ENCODE measurements at places on chromosomes 11 and 22. TPM values are rescaled to one million over a fixed set of nuclear protein-coding genes. Genes with fewer than 3 reads are reported as not detected.
A peak's percentile ranks its signal among the peaks of the same experiment; 100 is the strongest.

DNA sequence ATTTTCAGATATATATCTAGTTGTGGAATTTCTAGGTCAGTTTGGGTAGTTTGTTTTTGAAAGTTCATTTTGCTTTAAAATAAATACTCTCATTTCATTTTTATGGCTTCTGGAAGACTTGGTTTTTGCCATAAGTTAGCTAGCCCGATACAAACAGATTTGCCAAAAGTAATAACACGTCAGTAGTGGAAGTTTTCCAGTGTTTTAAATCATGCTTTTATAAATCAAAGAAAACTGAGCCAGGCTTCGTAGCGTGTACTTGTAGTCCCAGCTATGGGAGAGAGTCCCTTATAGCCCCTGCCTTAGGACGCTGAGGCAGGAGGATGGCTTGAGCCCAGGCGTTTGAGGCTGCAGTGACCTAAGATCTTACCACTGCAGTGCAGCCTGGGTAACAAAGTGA, 21.7 kb upstream of the MICALL1 start:
- no peak for DNase-seq

GRCh38 chr22:22573047-22573889, 14.2 kb upstream of the PRAME start:
- DNase-seq, result no peak

DNA sequence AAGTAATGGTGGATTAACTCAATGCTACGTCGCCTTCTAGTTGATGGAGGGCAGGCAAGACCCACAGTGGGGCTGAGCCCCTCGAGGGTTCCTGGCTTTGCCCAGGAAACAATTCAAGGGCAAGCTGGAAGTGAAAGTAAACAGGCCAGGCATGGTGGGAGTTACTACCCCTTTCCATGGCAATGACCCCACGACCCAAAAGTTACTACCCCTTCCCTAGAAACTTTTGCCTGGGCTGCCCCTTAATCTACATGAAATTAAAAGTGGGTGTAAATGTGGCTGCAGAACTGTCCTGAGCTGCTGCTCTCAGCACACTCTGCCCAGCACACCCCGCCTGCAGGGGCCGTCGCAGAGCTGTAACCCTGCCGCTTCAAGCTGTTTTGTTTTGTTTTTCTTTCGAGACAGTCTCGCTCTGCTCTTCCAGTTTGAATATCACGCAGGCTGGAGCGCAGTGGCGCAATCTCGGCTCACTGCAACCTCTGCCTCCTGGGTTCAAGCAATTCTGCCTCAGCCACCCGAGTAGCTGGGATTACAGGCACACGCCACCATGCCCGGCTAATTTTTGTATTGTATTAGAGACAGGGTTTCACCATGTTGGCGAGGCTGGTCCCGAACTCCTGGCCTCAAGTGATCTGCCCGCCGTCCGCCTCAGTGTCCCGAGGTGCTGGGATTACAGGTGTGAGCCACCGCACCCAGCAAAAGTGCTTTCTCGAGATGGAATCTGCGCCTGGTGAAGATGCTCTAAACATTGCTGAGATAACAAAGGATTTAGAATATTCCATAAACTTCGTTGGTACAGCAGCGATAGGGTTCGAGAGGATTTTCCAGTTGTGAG, 5.9 kb upstream of the RNH1 start:
- no peak for DNase-seq

DNA sequence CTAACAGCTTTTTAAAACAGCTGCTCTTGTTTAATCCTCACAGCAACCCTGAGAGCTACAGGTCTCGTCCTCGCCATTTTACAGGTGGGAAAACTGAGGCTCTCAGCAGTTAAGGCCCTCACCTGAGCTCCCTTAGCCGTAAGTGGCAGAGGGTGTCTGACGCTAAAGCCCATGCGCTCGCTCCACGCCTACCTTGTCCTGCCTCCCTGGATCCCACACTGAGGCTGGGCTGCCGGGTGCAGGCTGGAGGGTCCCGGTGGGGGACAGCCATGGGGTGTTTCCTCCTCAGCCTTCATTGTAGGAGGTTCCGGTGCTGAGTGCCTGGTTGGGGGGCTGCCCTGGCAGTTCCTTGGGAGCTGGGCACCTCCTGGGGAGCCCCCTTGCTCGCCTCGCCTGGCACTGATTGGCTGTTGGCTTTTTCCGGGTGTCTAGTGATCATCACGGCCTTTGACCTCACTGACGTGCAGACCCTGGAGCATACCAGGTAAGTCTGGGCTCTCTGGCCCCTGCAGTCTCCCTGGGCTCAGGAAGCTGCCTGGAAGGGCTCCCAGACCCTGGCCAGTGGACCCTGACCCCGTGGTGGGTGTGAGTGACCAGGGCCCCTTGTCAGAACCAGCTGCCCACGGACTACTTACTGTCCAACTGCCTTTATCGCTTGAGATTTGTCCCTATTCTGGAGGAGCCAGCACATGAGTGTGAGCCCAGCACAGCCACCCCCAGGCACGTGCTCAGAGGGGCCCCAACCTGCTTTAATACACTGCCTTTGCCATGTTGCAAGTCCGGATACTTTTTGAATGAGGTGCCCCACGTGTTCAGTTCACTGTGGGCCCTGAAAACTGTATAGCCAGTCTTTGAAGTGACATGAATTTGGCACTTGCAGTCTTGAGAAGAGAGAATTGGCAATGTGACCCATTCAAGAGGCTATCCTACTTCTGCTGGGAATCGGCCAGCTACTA, 12.6 kb downstream of the RAB36 start:
- DNase-seq, result no peak

Gene BACE1-AS
- 10.1 TPM for total RNA-seq

- DNase-seq, result peak; percentile 44
These were observed 105.3 kb upstream of the FGF3 start for GRCh38 chr11:69924308-69925161.

DNA sequence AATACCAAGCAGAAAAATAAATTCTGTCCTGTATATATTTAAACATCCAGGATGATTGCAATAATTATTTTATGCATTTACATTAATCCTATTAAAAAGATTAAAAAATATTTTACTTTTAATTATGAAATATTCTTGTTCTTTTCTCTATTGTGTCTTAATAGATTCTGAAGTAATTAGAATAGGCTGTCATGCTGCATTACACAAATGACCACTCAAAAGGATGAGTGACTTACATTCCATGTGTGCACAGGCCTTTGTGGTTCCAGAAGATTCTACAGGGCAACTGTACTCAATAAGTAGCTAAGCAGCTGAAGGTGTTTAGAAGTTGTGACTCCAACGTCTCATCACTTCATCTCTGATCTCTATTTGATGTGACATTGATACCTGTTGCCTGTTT, 745.9 kb upstream of the CCDC179 start:
- DNase-seq, result no peak

All from posterior vena cava (tissue), 2 donors.